Pancreas (tissue), 10 donors: ENCODE measurements at places on chromosomes 4 and X. TPM values are rescaled to one million over a fixed set of nuclear protein-coding genes. Genes with fewer than 3 reads are reported as not detected.
A peak's percentile ranks its signal among the peaks of the same experiment; 100 is the strongest.

- H3K27ac ChIP-seq: no peak overlapping the region
- no peak for DNase-seq
- H3K4me1 ChIP-seq: peaks cover 16% of the 10 kb centered on the region
- H3K36me3 ChIP-seq: no peaks in the 10 kb centered on the region
These were observed 115.6 kb downstream of the SMIM20 start for GRCh38 chr4:26029568-26030131.

SLC6A14 gene
- 0.38 TPM for total RNA-seq

- DNase-seq: no peak
- no peak overlapping the region for H3K4me3 ChIP-seq
- H3K27ac ChIP-seq: no peak overlapping the region
- no peaks in the 10 kb centered on the region for H3K27me3 ChIP-seq
- H3K36me3 ChIP-seq: no peaks in the 10 kb centered on the region
- no peaks in the 10 kb centered on the region for H3K4me1 ChIP-seq
These were observed 75.3 kb upstream of the PUDP start for GRCh38 chrX:7223271-7223670.

PROM1 gene
- 38.6 TPM for total RNA-seq

DNA sequence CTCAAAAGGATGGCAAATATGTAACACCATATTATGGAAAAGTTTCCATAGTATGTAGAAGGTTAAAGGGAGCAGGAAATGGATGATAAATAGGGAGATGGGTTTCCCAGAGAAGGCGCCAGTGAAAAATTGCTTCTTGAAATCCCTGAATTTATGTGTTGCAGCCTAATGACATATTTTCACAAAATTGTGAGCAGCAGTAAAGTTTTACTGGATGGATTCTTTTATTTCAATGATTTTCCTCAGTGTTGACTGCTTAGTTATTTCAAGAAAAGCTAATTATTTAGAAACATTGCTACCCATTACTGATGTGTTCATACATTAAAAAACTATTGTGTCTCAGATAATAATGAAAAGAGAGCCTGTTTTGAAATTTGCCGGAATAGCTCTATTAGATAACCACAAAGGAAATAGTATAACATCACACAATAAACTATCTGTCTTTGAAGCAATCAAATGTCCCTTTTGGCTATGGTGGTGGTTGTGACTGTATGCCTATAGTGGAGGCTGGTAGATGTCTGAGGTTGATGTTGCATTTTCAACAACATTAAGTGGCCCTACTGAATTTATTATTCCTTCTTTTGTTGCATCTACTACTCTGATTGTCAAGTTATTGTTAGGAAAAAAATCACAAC, 169.9 kb upstream of the HAND2 start:
- H3K27ac ChIP-seq: no peak overlapping the region
- no peak overlapping the region for H3K4me3 ChIP-seq
- peaks cover 10% of the 10 kb centered on the region for H3K4me1 ChIP-seq
- H3K36me3 ChIP-seq: no peaks in the 10 kb centered on the region
- DNase-seq: no peak

DNA sequence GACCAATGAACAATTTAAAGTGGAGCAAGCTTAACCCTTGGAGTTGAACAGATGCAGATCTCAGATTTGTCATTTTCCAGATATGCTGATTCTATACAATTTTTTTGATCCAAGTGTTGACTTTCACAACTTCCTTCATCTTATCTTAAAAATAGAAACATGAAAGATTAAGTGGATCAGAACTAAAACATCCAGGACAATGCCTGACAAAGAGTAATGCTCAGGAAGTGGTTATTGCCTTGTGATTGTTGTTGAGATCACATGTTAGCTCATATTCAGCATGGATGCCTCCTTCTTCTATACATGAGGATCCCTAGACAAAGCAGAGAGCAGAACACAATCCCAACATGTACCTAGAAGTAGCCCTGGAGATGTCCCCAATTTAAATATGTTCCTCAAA, 160.9 kb downstream of the PPARGC1A start:
- no peak overlapping the region for H3K4me3 ChIP-seq
- no peak for DNase-seq
- H3K4me1 ChIP-seq: no peaks in the 10 kb centered on the region
- H3K27me3 ChIP-seq: peaks cover 4% of the 10 kb centered on the region

TMEM156 gene
- total RNA-seq: 0.09 TPM

GRCh38 chrX:45716750-45717149, 516.1 kb upstream of the DIPK2B start:
- DNase-seq: no peak
- no peak overlapping the region for H3K27ac ChIP-seq
- no peaks in the 10 kb centered on the region for H3K4me1 ChIP-seq
- H3K4me3 ChIP-seq: no peak overlapping the region

AFF2 gene
- total RNA-seq: 0.64 TPM

- no peaks in the 10 kb centered on the region for H3K4me1 ChIP-seq
- no peak overlapping the region for H3K27ac ChIP-seq
- no peaks in the 10 kb centered on the region for H3K27me3 ChIP-seq
- DNase-seq: no peak
These were observed 278.2 kb upstream of the GATB start for GRCh38 chr4:152039023-152039481.

DNA sequence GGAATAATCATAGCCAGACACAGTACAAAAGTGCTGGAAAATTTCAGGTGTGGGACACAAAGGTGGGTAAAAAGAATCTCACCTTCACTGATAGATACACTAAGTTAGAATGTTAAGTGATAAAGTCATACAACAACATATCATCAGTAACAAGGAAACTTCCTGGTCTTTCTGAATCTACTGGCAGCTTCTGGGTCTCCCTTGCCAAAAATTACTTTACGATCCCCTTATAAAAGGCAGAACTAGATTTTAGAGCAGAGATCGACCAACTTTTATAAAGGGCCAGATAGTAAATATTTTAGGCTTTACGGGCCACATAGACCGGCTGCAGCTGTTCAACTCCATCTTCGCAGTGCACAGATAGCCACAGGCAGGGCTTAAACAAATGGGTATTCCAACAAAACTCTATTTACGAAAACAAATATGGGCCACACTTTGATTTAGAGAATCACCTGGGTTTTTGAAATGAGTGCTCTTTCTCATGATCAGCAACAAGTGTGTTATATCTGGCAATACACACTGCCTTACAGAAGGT, 159.9 kb downstream of the AASDH start:
- H3K4me1 ChIP-seq: no peaks in the 10 kb centered on the region
- DNase-seq: no peak
- H3K27me3 ChIP-seq: no peaks in the 10 kb centered on the region

- H3K27me3 ChIP-seq: no peaks in the 10 kb centered on the region
- H3K4me1 ChIP-seq: no peaks in the 10 kb centered on the region
- H3K4me3 ChIP-seq: no peak overlapping the region
These were observed 45.9 kb downstream of the NUDT6 start for GRCh38 chr4:122876456-122876855.

GRCh38 chr4:182380771-182381181, 137.6 kb downstream of the TENM3 start:
- no peaks in the 10 kb centered on the region for H3K36me3 ChIP-seq
- H3K4me3 ChIP-seq: no peak overlapping the region
- H3K27me3 ChIP-seq: no peaks in the 10 kb centered on the region

GRCh38 chrX:56765811-56766553, 36.9 kb downstream of the NBDY start:
- no peak for DNase-seq
- no peak overlapping the region for H3K4me3 ChIP-seq
- no peaks in the 10 kb centered on the region for H3K4me1 ChIP-seq
- no peaks in the 10 kb centered on the region for H3K27me3 ChIP-seq

- no peak for DNase-seq
- H3K27me3 ChIP-seq: no peaks in the 10 kb centered on the region
- H3K36me3 ChIP-seq: no peaks in the 10 kb centered on the region
- H3K27ac ChIP-seq: no peak overlapping the region
- H3K4me1 ChIP-seq: no peaks in the 10 kb centered on the region
These were observed 319.1 kb upstream of the RPS6KA3 start for GRCh38 chrX:20585782-20586181.

- H3K27me3 ChIP-seq: no peaks in the 10 kb centered on the region
- DNase-seq: no peak
These were observed 332.4 kb downstream of the ARHGAP24 start for GRCh38 chr4:85807247-85807950.

PAGE2B gene
- total RNA-seq: not detected

ARHGAP36 gene
- not detected for total RNA-seq

DNA sequence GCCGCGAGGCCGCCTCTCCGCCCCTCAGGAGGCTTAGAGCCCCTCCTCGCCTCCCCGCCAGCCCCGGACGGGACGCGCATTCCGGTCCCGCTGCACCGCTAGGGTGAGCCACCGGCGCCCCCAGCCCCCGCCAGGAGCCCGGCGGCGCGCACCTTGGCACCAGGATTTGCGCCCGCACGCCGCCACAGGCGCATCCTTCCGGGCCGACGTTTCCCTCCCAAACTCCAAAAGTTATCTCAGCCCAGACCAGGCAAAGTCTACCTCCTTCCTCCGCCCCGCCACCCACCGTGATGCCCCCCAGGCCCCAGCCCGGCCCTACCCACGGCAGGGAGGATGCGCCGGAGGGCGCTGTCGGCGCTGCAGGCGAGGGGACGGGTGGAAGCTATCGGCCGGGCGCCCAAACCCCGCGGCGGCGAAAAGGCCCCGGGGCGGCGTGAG, 538 bp downstream of the SCML2 start:
- no peak for DNase-seq
- no peaks in the 10 kb centered on the region for H3K36me3 ChIP-seq
- peak overlapping the region; percentile 35 for H3K4me3 ChIP-seq
- H3K4me1 ChIP-seq: peaks cover 3% of the 10 kb centered on the region
- H3K27ac ChIP-seq: no peak overlapping the region
- H3K27me3 ChIP-seq: no peaks in the 10 kb centered on the region

- DNase-seq: no peak
- H3K27me3 ChIP-seq: no peaks in the 10 kb centered on the region
These were observed 600.5 kb upstream of the SLIT2 start for GRCh38 chr4:19650903-19651864.

DNA sequence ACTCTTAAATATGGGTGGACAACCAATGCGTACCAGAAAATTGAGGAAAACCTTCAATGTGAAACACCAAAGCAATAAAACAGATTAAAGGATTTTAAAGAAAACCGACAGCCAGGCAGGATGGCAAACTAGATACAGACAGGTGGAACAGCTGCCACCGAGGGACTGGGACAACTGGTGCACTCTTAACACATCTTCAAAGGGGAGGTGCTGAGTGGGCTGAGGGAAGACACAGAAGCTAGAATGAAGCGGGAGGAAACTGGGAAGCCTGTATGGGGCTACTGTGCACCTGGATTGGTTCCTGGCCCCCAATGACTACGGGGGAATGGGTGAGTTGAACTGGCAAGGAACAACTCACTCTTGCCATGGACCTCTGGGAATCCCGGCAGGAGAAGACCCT, 20.7 kb downstream of the ZNF280C start:
- DNase-seq: no peak
- H3K4me1 ChIP-seq: no peaks in the 10 kb centered on the region
- H3K36me3 ChIP-seq: no peaks in the 10 kb centered on the region
- no peak overlapping the region for H3K27ac ChIP-seq

DNA sequence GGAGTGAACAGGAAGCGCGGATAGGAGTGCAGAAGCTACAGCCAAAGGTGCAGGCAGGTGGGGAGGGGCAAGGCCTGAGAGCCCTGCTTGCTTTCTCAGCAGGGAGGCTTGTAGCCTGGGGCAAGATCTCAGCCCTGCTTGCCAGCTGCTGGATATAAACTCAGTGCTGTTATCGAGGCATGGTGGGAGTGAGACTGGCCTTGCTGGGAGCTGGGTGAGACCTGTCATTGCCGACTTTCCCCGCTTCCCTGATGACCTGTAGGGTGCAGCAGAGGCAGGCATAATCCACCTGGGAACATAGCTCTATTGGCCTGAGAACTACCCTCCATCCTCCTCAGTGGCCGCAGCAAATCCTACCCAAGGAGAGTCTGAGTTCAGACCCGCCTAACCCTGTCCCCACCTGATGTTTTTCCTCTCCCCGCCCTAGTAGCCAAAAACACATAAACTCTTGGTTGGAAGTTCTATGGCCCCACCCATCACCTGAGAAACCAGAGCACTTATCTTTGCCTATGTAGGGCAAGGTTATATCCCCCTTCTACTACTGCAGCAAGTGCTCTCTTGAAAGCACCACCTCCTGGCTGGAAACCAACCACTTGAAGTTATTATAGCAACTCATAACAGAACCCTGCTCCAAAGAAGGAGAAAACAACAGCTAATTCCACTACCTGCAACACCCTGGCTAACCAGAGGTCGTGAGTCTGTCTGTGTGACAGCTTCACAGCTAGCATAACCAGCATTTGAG, 80.7 kb downstream of the FHIP1A start:
- DNase-seq: no peak
- H3K36me3 ChIP-seq: no peaks in the 10 kb centered on the region
- no peaks in the 10 kb centered on the region for H3K27me3 ChIP-seq
- no peak overlapping the region for H3K27ac ChIP-seq
- no peak overlapping the region for H3K4me3 ChIP-seq

DNA sequence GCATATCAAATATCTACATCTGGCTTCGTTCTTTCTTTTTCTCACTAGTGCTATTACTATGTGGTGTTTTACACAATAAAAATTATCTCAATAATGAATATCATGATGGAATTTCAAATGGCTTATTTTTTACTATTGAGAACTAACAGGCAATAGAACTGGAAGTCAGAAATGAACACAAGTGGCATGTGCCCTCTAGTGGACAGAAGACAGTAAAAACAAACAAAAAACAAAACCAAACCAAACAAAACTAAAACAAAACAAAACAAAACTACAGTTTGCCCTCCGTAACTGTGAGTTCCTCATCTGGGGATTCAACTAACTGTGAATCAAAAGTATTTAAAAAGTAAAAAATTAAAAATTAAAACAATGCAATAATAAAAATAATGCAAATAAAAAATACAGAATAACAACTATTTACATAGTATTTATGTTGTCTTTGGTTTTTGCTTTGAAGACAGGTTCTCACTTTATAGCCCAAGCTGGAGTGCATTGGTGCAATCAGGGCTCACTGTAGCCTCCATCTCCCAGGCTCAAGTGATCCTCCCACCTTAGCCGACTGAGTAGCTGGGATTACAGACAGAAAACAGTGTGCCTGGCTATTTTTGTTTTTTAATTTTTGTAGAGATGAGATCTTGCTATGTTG, 195.6 kb upstream of the TACR3 start:
- no peaks in the 10 kb centered on the region for H3K27me3 ChIP-seq
- no peaks in the 10 kb centered on the region for H3K36me3 ChIP-seq
- H3K27ac ChIP-seq: no peak overlapping the region
- no peaks in the 10 kb centered on the region for H3K4me1 ChIP-seq

DAPP1 gene
- total RNA-seq: 0.55 TPM
